ENCODE measurements at places on chromosomes 1 and 21.

- DNase-seq: no peak
Measured at GRCh38 chr1:197907846-197908616, 5.6 kb downstream of the C1orf53 start.

- no peak for DNase-seq
Measured at GRCh38 chr1:224329484-224329841, 509 bp downstream of the NVL start.

DNA sequence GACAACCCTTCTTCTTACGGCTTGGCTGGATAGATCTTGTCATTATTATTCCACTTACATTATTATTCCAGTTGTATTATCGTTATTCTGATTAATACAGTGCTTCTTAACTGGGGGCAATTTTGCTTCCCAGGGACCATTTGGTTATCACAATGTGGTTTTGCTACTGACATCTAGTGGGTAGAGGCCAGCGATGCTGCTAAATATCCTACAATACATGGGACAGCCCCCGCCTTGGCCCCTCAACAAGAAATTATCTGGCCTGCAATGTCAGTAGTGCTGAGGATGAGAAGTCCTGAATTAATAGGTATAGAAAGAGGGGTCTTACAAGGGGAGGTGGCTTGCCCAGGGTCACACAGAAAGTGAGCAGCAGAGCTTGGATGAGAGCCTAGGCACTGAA, 105.6 kb downstream of the PTPRU start:
- DNase-seq: no peak

DNA sequence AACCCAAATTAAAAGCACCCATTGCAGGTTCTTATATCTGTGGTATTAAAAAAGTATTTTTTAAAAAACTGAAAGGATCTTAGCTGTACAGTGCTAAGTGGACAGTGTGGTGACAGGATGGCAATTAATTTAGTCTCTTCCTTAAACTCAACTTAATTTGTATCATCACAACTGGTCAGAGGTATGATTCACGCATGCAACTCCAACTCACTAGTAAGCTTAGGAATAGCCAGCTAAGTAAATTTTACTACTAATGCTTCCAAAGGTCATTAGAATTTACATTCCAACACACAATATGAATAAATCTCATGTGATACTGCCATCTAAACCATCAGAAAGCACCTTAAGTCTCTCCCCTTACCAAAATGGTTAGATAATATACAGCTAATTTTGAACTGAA, 35.4 kb downstream of the ENAH start:
- no peak for DNase-seq

DNA sequence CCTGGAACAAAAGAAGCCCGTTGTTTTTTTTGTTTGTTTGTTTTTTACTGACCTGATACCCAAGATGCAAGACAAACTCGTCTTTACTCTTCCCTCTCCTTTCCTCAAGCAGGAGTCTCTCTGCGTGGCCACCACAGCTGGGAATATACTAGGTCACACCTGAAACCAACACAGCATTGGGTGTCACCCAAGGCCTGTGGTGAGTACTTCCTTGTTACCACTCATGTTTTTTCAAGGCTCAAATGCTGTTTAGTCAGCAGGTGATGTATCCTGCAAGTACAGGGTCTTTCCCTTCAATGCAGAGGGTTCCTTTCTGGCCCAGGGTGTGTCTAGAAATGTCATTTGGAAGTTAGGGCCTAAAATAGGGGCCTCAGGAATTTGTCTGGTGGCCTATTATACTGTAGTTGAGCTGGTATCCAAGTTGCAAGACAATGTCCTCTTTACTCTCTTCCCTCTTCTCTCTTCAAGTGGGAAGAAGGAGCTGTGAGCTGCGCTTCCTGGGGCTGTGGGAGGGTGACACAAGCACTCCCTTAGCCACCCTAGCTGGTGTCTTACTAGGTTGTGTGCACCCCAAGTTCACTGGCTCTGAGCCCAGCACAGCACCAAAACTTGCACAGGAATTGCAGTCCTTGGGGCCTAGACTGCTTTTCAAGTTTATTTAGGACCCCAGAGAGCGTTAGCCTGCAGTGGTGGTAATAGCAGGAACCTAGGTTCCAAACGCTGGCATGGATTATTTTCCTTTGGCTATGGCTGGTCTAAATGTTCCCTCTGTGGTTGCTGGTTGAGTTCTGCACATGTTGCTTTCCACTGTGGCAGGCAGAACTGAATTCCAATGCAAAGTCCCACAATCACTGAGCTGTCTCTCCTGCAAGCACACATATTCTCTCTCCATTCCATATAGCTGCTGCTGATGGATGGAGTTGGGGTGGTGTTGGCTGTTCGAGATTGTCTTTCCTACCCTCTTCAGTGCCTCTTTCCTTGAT, 91.4 kb upstream of the LYPLAL1 start:
- no peak for DNase-seq

- DNase-seq: no peak
Measured at GRCh38 chr1:6873298-6874015, 88.2 kb downstream of the CAMTA1 start.

DNA sequence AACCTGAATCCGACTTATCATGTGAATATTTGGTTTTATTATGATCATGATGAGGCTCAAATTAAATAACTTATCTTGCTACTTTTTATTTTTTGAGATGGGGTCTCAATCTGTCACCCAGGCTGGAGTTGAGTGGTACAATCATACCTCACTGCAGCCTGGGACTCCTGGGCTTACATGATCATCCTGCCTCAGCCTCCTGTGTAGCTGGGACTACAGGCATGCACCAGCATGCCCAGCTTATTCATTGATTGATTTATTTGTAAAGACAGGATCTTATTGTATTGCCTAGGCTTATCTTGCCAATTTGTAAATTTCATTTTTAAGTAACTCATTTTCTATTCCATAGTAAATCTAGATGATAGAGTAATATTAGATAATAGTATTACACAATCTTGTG, 84.3 kb downstream of the COL11A1 start:
- no peak for DNase-seq

DNA sequence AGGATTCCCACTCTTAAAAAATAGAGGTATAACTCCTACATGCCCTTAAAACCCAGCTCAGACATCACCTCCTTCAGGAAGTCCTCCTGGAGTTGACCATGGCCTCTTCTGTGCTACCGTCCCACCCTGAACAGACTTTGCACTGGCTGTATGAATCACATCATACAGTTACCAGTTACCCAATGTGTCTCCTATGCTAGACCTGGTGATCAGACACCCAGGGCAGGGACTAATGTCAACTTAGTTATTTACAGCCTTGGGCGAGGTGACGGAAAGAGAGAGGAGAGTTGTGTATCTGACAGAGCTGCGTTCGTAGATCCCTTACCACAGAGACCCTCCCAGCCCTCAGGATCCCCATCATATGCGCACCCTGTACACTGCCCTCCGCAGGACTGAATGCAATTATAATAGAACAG, 72.7 kb downstream of the SLC66A1 start:
- no peak for DNase-seq
